Karpas-422 (cell line): ENCODE measurements at places on chromosomes 2 and 18. TPM values are rescaled to one million over a fixed set of nuclear protein-coding genes. Genes with fewer than 3 reads are reported as not detected.
A peak's percentile ranks its signal among the peaks of the same experiment; 100 is the strongest.

DNA sequence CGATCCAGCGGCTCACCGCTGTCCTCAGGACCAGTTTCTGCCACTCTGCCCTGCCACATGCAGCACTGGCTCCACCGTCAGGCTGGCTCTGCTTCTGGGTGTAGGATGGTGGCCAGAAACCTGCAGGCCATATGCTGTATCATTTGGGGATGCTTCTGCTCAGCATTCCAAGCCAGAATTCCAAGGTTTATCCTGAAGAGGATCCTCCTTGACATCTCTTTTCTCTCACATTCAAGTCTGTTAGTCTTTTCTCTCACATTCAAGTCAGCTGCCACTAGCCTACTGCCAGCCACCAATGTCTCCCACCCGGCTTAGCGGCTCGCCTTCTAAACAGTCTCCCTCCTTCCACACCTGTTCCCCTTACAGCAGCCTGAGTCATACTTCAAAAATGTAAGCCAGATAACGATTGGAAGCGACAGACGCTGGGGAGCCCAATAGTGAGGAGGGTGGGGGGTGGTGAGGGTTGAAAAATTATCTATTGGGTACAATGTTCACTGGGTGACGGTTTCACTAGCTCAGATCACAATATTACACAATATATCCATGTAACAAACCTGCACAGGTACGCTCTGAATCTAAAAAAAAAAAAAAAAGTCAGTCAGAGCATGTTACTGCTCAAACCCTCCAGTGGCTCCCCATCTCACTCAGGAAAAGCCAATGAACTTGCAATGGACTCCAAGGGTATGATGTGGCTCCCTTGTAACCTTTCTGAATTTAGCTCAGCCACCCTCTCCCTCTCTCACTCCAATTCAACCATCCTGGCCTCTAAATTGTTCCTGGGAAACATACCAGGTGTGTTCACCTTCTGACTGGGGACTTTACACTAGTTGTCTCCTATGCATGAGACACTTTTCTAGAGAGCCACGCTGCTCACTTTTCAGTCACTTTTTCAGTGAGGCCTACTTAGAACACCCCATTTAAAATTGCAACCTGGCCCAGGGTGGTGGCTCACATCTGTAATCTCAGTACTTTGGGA lies 38.8 kb upstream of the SP3 start:
- DNase-seq, result peak; percentile 48

Gene SAG
- not detected in 2 replicates for total RNA-seq

Gene POTEI
- total RNA-seq, result 0.87 TPM in 1 of 2 replicates, not detected in the other

- DNase-seq, result no peak
Measured at GRCh38 chr2:204122425-204122824, 185.9 kb downstream of the ICOS start.

Gene VAPA
- total RNA-seq, result 138 and 162 TPM in 2 replicates

Gene LYG1
- total RNA-seq, result 2.4 and 2.7 TPM in 2 replicates

DNA sequence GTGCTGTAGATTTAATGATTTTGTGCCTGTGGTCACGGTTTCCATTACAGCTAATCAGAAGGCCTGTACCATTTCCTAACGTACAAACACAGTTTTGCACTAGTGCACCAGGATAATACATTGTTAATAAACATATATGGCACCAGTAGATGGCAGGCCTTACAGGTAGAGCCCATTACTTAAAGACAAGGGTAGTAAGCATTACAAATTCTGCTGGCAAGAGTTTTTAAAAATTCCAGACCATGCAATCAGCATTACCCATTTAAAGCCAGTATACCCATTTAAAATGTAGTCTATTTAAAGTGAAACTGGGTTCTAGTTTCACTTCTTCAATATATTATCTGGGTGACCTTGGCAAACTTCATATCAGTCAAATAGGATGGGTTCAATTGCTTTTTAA lies 224.2 kb downstream of the NUP35 start:
- peak; percentile 46 for DNase-seq

GRCh38 chr2:53867773-53868172 lies 8.0 kb upstream of the GPR75 start:
- no peak for DNase-seq

Gene RNASEH1
- total RNA-seq, result 20.4 and 33.9 TPM in 2 replicates

DNA sequence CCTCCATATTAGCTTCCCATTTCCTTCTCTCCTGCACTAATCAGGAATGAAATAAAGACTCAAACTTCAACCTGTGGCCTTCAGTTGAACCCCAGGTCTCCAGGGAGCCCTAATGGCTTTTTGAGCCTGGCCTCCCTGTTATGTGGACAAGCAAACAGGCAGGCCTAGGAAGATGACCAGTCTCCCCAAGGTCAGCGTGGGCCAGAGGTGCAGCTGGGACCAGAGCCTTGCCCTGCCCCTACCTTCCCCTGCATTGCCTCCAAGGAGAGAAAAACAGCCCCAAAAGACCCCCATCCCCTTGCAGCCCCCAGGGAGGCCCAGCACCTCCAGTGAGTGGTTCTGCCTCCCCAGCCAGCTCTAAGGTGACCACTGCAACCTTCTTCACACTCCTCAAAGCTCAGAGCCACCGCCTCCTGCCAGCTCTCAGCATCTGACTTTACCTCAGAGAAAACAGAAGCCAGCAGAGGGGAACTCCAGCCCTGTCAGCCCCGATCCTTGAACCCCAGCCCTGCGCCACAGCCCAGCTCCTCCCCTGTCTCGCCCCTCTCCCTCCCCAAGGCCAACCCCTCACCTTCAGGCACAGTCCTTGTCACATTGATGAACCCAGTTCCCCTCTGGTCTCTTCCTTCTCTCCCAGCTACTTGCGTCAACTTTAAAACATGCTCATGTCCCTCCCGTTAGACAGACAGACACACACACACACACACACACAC lies 59.5 kb upstream of the ID2 start:
- DNase-seq, result no peak

DNA sequence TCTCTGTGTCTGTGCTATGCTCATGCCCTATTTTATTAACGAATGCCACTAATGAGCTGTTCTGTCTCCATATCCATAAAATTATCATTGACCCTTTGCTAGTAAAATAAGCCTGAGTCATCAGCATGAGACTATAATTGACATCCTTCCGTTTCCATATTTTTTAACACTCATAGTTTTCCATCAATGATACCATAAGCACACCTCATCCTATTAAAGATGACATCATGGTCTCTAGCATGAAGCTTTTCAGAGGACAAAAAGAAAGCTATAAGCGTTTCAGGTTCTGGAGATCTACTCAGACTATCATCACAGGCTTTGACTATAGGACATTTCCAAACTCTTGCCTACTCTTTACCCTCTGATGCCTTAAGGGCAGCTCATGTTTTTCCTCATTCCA lies 1.2 kb upstream of the DSC2 start:
- DNase-seq, result no peak

GRCh38 chr2:240501531-240501991 lies 56.2 kb downstream of the ANKMY1 start:
- no peak for DNase-seq

Gene KCNJ3
- total RNA-seq, result not detected in 2 replicates

Gene FAM110C
- not detected in 2 replicates for total RNA-seq

GRCh38 chr2:8656160-8656641 lies 25.7 kb upstream of the ID2 start:
- DNase-seq, result no peak

- peak; percentile 85 for DNase-seq
Measured at GRCh38 chr2:133780099-133780996, 212.1 kb upstream of the NCKAP5 start.

- DNase-seq, result no peak
Measured at GRCh38 chr2:109188496-109188890, 59.5 kb downstream of the SH3RF3 start.

Gene KCNG2
- not detected in 2 replicates for total RNA-seq

DNA sequence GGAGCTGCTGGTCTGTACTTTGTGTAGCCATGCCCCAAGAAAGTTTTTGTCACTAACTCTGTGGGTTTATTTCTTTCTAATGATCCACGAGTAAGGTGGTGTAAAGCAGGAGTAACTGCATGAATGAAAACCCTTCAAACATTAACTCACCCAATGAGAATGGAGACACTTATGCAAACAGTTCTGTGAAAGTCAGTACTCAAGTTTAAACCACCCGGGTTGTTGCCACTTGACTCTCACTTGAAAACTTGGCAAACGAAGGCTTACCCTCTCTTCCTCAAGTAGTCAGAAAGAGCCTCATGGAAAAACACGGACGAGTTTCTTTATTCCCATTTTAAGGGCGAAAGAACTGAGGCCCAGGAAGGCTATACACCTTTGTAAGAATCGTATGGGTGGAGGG lies 117.5 kb downstream of the MMADHC start:
- DNase-seq, result no peak

DNA sequence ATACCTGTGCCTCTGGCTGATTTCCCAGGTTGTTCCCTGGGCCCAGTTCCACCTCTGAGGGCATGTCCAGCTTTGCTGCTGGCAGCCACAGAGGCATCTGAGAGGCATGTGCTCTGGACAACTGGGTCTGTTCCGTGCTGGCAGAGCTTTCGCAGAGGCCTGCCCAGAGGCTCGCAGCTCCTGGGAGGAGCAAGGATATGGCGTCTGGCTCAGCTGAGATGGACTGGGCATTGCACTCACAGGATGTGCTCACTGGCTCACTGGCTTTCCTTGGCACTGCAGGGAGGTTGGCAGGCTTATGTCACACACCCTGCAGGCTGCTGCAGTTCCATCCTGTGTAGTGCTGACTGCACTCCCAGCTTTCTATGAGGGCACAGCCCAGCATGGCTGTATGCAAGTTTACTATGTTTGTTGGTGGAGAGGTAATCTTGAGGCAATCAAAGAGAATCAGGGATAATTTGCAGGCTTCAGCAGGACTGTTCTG lies 172.3 kb downstream of the PRKCE start:
- no peak for DNase-seq

GRCh38 chr2:85445316-85446295 lies 27.1 kb downstream of the SH2D6 start:
- DNase-seq, result no peak

GRCh38 chr2:16813593-16813992 lies 148.0 kb upstream of the CYRIA start:
- no peak for DNase-seq

Gene STEAP3
- total RNA-seq, result not detected in 2 replicates

Gene CCT7
- total RNA-seq, result 482 and 608 TPM in 2 replicates

Gene CNGA3
- 0.07 TPM in 1 of 2 replicates, not detected in the other for total RNA-seq

DNA sequence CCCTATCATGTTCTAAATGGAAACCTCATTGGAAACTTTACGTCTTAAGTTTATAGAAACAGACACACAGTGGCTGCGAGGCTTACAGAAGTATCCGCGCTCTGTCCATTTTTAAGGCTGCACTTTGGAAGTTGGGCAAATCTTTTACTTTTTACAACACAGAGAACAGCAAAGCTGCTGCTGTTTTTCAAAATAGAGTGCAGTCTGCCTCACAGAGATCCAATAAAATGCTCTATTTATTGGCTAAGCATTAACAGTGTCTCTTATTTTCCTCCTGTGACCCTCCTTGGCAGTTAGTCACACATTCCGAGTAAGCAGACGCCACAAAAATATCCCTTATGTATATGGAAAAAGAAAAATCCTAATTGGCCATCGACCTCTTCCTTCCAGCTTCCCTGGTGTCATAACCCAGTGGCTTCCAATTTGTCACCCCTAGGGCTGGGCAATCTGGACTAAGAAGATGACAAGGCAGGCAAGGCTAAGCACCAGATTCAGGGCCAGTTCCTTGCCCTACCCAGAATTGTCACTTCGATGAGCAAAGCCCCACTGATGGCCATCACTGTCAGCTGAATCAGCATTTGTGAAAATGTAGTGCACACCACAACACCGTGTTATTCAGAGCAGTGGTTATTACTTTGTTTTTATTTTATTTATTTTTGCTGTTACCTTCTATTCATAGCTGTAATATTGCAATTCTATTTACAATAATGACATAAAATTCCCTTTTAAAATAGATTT lies 47.7 kb upstream of the MEIS1 start:
- no peak for DNase-seq

Gene NEMP2
- 10.6 and 11.1 TPM in 2 replicates for total RNA-seq

DNA sequence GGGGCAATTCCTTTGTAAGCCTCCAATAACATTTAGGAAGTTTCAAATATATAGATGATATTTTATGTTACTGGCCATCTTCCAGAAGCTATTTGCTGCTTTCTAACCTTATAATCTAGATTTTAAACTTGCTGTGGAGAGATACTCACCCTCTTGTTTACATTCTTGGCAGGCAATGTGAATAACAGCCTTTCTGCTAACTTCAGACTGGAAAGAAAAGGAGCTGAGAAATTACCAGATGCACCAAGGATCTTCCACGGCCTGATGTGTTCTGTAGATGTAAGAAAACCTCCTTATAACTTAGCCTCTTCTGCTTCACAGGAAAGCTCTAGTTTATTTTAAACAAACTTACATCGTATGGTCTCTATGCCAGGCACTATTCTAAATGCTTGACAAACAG lies 16.7 kb downstream of the REG1B start:
- no peak for DNase-seq

- no peak for DNase-seq
Measured at GRCh38 chr2:10300997-10301940, 1.4 kb upstream of the HPCAL1 start.

DNA sequence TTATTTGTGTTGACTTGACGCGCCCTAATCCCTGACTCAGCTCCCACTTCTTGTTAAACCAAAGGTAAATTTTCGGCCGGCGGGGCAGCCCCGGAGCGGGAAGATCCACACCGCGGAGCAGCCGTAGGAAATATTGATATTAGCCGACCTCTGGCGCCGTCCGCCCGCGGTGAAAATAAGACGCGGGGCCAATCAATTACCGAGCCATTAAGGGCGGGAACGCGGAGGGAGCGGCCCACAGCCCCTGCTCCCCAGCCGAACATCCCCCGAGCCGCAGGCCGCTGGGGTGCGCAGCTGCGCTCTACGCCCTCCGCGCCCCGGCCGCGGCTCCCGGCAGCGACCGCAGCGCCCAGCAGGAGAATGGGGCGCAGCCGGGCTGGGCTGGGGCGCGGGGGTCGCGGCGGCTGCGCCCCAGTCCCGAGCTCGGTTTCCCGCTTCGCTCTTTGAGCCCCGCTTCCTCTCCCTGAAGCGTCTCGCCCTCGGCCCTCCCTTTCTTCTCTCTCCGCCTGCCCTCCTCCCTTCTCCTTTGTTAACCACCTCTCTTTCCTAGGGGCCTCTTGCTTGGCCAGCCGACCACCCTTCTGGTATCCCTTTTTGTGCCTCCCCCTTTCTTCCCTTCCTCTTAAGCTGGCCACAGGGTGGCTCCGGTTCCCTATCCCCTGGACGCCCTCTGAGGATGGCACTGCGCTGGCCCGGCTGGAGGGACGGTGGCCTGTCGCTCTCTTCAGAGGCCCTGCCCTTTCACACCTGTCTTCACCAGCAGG lies 40.9 kb downstream of the CELF4 start:
- DNase-seq, result no peak

GRCh38 chr2:181715033-181715630 lies 34.8 kb upstream of the NEUROD1 start:
- DNase-seq, result peak; percentile 95

DNA sequence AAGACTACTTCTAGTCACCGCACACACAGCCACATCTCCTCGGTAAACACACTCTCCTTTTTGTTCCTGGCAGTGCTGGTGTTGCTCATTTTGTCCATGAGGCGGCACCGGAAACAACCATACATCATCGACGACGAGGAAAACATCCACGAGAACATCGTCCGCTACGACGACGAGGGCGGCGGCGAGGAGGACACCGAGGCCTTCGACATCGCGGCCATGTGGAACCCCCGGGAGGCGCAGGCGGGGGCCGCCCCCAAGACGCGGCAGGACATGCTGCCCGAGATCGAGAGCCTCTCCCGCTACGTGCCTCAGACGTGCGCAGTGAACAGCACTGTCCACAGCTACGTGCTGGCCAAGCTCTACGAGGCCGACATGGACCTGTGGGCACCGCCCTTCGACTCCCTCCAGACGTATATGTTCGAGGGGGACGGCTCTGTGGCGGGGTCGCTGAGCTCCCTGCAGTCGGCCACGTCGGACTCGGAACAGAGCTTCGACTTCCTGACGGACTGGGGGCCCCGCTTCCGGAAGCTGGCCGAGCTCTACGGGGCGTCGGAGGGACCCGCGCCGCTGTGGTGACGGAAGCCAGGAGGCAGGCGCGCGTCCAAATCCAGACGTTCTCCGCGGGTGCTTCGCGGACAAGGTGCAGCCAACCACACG lies 221.0 kb downstream of the CDH20 start:
- no peak for DNase-seq
